Osteocyte (in vitro differentiated cells): ENCODE measurements at places on chromosomes 5 and 9.

- no peak for DNase-seq
Observed at GRCh38 chr9:38696999-38697398, 22.9 kb downstream of the FAM240B start.

GRCh38 chr5:96752341-96753016 lies 55.3 kb downstream of the ERAP1 start:
- no peak for DNase-seq

DNA sequence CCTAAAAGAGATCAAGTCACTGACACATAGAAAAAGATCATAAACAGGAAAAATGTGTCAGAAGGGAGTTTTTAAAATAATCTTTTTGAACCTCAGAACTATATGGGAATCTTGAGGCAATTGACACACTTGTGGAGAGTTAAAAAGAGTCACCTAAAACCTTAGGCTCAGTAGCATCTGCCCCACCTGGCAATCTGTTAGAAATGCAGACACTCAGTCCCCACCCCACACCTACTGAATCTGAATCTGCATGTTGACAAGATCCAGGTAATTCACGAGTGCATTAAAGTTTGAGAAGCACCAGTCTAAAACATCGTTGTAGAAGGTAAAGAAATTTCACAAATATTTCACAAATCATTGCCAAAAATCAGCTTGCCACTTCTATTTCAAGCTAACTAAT lies 388.3 kb downstream of the NR2F1-AS1 start:
- no peak for DNase-seq

- DNase-seq = no peak
Observed at GRCh38 chr5:173281910-173282309, 46.3 kb downstream of the STC2 start.

DNA sequence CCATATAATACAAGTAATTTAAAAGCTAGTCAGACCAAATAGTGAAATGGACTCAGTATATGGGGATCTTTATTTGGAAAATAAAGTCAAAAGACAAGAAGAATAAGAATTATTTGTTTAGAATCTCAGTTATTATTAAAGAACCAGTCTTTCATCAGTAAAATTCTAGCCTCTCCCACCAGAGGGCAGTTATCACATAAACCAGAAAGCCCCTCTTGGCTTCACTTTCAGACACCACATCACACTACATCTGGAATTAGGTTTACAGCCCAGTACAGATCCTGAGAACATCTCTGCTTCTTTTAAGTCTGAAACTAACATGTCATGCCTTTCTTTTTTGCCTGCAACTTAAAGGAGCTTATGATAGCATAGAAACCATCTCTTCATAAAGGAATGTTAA lies 12.2 kb upstream of the HSPB3 start:
- DNase-seq = no peak

DNA sequence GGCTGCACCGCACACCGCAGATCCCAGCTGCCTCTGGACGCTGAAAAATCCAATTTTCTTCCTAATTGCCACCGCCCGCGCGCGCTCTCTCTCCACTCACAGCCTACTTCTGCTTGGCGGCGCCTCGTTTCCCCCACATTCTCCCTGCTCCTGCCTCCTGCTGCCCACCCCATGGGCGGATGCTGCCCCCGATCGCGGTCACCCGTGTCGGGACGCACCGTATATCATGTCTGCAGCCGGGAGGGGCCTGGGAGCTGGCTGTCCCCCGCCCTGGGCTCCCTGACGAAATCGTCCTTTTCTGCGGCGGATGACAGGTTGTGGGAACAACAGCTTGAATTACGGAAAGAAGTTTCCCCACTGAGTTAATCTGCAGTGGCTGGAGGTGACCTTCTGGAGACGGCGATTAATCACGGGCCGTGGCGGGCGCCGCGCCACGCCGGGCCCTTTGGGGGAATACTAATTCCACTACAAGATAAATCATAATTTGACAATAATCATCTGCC lies 36.3 kb upstream of the PSD2 start:
- DNase-seq = no peak

GRCh38 chr9:19643875-19644274 lies 145.0 kb downstream of the SLC24A2 start:
- DNase-seq = no peak

GRCh38 chr5:39740404-39740803 lies 315.6 kb upstream of the DAB2 start:
- no peak for DNase-seq

DNA sequence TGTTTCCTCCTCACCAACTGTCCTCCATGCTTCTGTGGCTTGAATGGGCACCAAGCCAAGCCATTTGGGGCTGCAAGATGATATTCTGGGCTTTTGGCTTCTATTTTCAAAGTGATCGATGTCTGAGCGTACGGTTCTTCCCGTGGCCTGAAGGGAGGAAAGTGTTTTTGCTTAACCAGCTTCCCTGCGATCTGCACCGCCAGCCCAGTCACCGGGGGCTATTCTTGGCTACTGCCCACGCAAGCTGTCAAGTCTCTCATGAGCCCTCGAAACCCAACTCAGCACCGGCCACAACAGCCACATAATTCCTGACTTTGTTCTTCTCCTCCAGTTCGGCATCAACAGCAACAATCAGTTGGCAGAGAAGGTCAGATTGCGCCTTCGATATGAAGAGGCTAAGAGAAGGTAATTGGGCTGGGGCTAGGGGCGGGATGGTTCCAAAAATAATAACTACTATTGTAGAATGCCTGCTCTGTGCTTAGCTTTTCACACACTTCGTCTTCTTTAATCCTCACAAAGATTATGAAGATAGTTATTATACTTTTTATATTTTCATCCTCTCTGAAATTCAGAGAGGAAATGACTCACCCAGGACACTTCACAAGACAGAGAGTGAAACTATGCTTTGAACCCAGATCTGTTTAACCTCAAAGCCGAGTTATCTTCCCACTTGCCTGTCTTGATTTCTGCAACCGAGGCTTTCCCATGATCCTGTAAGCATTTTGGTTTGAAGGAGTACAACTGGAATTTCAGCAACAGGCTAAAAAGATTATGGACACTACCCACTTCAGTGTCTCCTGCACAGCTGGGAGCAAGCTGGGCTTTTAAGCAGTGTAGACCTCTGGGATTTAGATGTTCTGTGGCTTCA lies 76.4 kb upstream of the RARS1 start:
- no peak for DNase-seq

DNA sequence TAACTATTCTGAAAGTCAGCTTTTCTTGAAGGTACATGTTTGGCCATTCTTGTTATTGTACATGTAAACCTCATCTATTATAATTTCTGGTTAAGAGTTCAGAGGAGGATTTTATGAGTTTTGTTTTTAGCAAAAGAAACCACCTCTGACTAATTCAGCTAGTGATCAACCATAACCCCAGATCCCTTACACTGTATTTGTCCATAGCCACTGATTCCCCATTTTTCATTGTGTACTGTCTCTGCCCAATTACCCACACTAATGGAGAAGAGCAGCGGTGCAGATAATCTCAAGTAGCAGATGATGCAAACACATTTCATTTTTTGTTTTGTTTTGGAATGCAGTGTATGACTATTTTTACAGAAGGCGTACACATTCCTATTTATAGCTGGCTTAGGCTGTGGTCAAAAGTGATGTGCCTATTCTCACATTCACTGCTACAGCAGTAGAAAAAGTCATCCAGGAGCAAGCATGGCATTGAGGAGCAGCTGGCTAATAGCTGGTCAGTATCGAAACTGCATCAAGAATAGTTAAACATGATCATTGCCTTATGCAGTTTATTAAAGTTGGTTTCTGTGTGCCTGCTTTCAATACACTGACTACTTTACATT lies 988.3 kb downstream of the DTWD2 start:
- no peak for DNase-seq

DNA sequence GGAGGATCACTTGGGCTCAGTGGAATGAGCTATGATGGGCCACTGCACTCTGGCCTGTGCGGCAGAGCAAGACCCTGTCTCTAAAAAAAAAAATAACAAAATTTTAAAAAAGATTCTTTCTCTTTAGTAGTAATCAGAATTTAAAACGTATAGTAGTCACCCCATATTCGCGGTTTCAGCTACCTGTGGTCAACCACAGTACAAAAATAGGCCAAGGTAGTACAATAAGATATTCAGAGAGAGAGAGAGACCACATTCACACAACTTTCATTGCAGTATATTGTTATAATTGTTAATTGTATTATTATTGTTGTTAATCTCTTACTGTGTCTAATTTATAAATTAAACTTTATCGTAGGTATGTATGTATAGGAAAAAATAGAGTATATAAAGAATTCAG lies 18.7 kb downstream of the INIP start:
- no peak for DNase-seq
